ENCODE measurements at places on chromosomes 6 and 20. TPM values are rescaled to one million over a fixed set of nuclear protein-coding genes. Genes with fewer than 3 reads are reported as not detected.

- no peak for DNase-seq
Measured at GRCh38 chr20:54601831-54602515, 126.6 kb downstream of the DOK5 start.

DNA sequence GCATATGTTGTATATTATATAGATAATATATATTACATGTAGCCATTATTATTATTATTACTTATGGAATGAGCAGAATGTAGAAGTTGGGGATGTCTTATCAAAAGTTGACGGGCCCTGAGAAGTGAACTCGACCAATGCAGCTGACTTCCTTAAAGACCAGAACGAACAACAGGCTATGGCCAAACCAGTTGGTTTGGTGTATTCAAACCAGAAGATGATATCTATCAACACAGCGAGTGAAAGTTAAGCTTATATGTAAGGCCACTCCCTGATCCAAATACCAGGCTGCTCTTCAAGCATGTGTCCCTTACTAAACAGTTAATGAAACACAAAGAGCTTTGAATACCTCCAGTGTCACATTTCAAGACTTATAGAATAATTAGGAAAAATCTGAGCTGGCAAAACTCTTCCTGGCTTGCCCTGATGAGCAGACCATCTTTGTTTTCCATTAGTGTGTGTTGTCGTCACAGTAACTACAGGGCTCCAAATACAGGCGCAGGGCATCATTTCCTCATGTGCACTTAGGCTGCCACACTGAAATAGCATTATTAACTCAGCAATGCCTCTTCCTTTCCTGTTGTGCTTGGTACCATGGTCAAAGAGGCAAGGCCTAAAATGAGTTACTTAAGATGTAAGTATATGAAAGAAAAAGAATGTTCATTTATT is 6.6 kb downstream of the FILIP1 start:
- no peak for DNase-seq

GRCh38 chr20:55774628-55775027 is 230.7 kb downstream of the CBLN4 start:
- DNase-seq: no peak

- DNase-seq: no peak
Measured at GRCh38 chr6:40832691-40833090, 206.3 kb downstream of the UNC5CL start.

DNA sequence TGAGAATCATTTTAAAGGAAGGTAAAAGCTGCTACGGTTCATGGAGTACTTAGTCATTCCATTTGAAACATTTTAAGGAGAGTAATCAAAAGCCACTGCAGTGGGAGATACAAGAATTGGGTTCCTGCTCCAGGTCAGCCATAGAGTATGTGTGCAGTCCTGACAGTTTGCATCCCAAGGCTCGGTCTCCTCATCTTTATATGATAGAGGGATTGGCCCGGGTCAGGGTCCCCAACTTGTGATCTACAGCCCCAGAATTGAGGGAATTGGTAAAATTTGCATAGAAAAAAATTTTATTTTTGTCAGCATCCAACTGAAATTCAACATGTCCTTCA is 147.4 kb upstream of the PRND start:
- no peak for DNase-seq

Gene KCNQ2
- not detected for total RNA-seq

DNA sequence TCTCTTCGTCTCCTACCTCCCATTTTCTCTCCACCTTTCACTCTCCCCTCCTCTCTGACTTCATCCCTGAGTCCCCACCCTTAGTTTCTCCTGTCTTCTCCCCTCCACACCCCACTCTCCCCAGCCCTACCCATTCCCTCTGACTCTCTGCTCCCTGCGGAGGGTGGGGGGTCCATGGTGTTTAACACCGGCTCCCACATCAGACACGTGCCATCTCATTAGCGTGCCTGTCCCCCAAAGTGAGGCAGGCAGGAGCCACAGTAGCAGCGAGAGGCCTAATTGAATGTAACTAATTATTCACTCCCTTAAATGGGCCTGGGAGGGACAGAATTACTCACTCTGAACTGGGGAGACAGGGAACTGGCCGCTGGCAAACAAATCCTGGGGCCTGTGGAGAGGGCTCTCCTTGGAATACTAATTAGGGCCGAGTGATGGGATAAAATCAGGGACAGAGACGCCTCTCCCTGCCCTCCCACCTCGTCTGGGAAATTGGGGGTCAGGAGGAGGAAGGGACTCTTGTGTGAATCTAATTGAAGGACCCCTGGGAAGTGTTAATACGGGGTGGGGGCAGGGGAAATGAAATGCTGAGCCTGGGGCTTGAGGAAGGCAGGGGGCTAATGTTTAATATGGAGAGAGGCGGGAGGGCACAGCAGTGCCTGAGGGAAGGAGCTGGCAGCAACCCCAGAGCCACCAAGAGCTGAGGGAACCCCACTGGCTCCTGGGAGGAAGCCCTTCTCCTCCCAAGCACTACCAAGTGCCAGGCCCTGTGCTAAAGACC is 17.9 kb downstream of the CD40 start:
- no peak for DNase-seq
